ENCODE measurements at places on chromosomes 16 and 17. TPM values are rescaled to one million over a fixed set of nuclear protein-coding genes. Genes with fewer than 3 reads are reported as not detected.

TK2 gene
- total RNA-seq = 53.6 TPM

TAOK2 gene
- total RNA-seq = 41.3 TPM

RNF112 gene
- 0.34 TPM for total RNA-seq

SLC52A1 gene
- 0.32 TPM for total RNA-seq

ST3GAL2 gene
- total RNA-seq = 10.5 TPM

VWA3A gene
- total RNA-seq = 0.09 TPM
